AG04449 (cell line): ENCODE measurements at places on chromosomes 13 and 19.

DNA sequence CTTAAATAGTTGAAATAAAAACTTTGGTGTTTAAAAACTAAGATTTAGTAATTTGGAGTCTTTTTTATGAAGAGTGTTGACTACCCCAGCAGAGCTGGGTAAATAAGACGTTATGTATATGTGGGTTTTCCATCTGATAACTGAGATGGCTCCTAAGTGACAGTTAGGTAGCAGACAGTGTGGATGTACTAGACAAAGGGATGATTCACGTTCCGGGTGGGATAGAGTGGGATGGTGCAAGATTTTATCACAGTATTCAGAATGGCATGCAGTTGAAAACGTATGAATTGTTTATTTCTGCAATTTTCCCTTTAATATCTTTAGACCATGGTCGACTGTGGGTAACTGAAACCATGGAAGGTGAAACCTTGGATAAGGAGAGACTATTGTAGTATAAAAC lies 50.4 kb downstream of the NAA16 start:
- no peak for DNase-seq

DNA sequence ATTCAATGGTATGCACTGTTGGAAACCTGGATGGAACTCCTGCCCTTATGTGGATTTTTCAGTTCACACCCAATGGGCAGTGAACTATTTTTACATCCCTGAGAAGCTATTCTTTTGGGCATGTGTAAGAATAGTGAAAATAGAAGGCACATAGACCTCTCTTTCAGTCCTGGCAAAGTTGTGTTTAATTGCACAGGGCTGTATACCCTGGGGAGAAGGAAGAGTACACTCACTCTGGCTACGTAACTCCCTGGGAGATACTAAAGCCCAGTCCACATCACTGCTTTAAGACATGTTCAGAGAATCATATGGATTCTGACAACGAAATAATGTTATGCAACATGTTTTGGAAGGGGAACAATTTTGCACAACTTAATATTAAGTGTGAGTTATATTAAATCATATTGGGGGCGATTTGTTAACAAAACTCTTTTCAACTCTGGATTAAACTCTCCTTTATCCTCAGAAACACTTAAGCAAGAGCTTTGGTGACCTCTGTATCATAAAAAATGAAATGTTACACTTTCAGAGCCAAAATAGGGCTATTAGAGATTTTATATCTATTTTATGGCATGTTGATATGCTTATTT lies 166.1 kb downstream of the DCT start:
- no peak for DNase-seq

DNA sequence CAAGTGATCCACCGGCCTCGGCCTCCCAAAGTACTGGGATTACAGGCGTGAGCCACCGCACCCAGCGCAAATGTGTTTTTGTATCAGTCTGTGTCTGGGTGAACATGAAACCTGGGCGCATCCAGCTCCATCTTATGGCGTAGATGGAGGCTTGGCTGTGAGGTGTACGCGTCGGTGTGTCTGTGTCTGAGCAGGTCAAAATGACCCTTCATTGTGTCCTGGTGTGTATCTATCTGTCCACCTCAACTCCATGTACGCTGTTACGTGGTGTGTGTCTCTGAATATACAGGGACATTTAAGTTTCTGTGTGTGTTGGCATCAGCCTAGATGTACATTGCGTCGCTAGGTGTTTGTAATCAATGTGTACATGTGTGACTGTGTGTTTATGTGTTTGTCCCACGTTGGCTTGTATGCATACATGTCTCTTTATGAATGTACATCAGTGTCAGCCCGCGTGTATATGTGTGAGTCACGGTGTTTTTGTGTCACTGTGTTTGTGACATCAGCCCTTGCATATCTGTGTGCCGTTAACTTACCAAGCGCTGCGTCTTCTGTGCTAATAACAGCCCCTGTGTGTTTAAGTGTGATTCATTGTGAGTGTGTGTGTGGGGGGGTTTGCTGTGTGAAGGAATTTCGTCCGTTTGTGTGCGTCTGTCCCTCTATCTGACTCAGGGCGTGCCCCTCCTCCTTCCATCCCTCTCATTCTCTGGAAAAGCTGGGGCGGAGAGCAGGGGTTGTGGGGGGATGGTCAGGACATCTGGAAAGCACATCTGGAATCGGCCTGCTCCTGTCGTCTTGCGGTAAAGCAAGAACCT lies 6.4 kb downstream of the AXL start:
- DNase-seq = peak; percentile 99

DNA sequence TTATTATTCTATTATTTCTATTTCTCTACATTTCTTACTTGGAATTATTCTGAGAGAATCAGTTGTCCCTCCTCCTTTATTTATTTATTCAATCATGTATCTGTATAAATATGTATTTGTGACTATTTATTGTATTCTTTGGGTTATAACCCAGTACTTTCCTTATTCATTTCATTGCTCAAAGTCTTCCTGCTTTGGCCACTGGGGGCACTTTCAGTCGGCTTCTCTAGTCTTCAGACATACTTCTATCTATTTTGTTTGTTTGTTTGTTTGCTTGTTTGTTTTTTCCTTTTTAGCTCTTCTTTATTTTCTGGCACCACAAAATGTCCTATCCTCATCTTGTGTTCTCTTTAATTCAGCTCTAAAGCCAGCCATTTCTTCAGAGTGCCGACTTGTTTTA lies 260.4 kb downstream of the NALCN start:
- no peak for DNase-seq

DNA sequence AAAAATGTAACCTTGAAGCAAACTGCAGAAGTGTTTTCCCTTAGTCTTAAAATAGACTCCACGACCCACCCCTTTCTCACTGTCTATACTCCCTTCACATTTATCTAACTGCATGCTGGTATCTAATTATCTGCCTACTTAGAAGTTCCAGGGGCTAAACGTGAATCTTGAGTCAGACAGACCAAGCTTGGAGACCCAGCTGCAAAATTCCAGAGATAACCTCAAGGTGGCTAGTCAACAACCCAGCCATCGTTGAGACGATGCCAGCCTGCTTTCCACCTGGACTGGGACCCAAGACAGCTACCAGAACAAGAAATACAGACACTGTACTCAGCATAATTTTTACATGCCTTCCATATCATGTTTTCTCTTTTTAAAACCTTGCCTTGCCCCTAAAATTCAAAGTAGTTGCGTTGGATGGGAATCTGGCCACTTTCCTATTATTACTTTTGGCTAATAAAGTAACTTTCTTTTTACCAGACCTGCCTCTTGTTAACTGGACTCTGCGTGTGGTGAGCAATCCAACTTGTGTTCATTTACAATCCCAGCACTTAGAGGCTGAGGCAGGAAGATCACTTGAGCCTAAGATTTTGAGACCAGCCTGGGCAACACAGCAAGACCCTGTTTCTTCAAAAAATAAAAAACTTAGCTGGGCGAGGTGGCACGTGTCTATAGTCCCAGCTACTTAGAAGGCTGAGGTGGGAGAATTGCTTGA lies 82.3 kb downstream of the CDADC1 start:
- no peak for DNase-seq

DNA sequence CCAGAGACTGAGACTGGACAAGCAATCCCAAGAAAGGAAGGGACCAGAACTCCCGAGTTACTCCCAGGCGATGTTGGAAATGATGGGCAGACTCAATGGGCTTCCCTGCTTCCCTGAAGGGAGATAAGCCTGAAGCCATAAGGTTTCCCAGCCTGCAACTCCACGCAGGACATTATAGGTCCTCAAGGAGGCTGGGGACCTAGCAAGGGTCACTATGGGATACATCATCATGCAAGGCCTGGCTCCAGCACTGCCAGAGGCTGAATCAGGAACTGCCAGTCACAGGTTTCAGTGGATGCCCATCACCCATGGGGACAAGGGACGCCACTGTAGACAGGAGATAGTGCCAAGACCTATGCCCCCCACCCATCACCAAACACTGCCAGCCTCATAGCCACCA lies 338.7 kb downstream of the IRS2 start:
- no peak for DNase-seq

GRCh38 chr13:103516015-103516795 lies 450.0 kb upstream of the SLC10A2 start:
- DNase-seq = no peak

DNA sequence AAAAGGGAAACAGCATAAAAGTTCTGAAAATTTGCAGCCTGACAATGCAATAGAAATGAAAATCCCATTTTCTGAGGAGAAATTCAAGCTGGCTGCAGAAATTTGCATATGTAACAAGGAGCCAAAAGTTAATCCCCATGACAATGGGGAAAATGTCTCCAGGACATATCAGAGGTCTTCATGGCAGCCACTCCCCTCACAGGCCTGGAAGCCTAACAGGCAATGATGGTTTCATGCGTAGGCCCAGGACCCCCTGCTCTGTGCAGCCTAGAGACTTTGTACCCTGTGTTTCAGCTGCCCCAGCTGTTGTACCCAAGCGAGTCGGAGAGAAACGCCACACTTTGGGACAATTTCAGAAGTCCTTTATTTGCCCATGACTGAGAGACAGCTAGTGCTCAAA lies 701.3 kb upstream of the KLHL1 start:
- DNase-seq = no peak

DNA sequence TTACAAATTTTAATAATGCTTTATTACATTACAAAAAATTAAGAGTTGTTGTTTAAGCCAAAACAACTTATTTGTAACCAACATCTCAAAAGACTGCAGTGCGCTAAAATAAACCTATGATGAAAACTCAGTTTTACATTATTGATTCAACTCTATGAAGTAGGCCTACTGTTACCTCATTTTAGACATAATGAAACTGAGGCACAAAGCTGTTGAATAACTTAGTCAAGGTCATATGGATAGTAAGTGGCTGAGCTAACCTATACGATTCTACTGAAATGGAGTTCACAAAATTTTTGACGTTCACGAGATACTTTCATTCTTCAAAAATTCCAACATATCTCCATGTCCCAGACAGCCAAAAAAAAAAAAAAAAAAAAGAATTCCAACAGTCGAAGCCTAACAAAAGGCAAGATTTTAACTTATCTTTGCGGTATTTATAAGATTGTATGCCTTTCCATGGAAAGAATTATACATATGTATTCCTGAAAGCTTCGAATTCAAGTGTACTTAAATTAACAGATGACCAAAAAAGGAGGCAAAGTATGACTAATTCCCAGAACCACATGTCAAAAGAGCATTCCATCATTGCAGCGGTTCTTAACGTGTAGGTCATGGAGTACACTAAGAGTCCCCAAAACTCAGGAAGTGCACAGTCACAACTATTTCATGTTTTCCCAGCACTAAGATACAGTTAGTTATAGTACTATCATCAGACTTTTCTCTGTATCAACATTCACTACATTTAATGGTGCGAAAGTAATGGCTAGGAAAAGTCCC lies 69.4 kb downstream of the PSPC1 start:
- peak; percentile 24 for DNase-seq

DNA sequence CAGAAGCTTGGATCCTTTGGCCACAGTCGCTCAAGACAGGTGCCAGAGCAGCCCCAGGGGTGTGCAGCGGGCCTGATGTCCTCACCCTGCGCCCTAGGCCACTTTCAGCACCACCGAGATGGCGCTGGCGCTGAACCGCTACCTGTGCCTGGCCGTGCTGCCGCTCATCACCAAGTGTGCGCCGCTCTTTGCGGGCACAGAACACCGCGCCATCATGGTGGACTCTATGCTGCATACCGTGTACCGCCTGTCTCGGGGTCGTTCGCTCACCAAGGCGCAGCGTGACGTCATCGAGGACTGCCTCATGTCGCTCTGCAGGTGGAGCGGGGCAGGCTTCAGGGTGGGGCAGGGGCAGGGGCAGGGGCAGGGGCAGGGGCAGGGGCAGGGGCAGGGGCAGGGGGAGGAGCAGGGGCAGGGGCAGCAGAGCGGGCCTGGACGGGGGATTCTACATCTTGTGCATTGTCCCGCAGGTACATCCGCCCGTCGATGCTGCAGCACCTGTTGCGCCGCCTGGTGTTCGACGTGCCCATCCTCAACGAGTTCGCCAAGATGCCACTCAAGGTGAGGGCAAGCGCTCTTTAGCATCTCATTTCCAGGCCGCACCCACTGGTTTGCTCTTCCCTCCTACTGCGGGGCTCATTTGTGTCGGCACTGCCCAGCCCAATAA lies 69.1 kb downstream of the RYR1 start:
- DNase-seq = no peak

DNA sequence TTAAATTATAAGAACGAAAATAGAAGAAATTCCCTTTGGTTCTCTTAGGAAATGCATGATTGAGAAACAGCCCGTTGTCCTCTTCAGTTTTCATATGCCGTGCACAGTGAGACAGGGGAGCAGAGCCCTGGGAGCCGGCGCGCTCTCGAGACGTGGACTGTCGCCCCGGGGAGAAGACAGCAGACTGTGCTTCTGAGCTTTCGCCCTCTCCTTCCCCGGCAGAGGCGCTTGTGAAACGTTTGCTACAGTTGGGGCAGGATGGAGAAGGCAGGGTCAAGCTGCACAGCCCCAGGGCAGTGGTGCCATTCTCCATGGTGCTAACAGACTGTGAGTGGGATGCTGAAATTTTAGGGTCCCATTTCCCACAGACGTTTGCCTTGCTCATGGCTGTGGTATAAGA lies 192.2 kb upstream of the KL start:
- DNase-seq = no peak

GRCh38 chr19:27774337-27774736 lies 1438.6 kb downstream of the UQCRFS1 start:
- DNase-seq = no peak

DNA sequence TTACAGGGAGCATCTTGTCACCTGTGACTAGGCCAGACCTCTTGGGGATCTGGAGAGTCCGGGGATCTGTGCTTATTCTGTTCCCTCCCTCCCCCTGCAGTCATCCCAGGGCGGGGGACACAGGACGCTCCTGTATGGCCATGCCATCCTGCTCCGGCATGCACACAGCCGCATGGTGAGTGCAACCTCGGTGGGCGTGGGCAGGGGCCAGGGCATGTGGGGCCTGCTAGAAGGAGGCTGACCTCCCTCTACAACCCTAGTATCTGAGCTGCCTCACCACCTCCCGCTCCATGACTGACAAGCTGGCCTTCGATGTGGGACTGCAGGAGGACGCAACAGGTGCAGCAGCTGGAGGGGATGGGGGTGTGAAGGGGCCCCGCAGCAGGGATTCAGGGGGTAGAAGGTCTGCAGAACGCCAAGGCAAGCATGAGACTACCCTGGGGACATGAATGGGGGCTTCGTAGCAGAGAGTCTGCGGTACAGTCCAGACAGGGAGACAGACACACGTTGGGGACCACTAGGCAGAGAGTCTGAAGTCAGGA lies 10.0 kb downstream of the RYR1 start:
- DNase-seq = no peak

GRCh38 chr13:51644654-51645053 lies 60.4 kb downstream of the WDFY2 start:
- DNase-seq = no peak

- no peak for DNase-seq
Observed at GRCh38 chr19:35030257-35031071, at the start of gene SCN1B. Gene SCN1B (plus strand): TSS chr19:35030470. CDS start chr19:35030821, 351 bp downstream.

GRCh38 chr13:99379856-99380801 lies 72.9 kb upstream of the GPR183 start:
- DNase-seq = no peak
